Hypothalamus (tissue), 51 donors: ENCODE measurements at places on chromosomes 4 and X.

DNA sequence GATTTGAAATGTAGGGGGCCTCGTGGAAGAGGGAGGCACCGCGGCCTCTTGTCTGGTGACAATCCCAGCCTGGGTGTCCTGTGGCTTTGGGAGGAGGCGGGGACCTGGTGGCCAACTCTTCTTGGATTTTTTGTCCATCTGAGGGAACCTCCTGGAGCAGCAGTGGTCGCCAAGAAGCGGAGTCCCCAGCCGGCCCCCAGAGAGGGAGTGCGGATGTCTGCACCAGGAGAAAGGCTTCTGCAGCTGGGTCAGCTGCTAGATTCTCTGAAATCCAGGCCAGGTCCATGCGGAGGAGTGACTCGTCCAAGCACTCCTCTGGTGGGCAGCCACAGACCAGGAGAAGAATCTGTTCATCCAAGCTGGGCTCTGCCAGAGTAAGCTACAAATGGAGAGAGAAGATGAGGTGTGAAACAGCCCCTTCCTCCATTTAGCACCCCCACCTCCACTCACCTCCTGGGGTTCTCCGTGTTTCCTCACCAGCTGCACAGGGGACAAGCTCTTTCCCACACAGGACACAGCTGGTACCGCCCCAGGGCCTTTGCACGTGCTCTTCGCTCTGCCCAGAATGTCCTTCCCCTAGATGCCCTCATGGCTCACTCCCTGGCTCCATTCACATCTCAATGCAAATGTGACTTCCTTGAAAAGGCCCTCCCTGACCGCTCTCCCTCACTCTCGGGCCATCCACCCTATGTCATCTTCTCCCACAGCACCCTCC is 27.6 kb downstream of the C4orf50 start:
- no peak for DNase-seq

DNA sequence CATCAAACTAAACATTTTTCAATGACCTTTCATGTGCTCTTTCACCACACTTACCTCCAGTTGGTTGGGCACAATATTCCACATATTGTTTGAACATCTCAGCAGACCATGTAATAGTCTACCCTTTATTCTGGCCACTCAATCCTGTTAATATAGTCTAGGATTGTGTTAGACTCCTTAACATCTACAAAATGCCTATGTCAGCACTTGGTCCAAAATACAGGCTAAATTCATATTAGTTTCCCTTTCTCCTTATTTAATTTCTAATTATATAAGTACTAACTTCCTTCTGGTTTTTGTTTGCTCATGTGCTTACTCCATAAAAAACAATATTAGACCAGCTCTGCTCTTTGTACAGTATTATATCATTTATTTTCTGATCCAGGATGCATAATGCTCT is 21.1 kb downstream of the MEPE start:
- no peak for DNase-seq

DNA sequence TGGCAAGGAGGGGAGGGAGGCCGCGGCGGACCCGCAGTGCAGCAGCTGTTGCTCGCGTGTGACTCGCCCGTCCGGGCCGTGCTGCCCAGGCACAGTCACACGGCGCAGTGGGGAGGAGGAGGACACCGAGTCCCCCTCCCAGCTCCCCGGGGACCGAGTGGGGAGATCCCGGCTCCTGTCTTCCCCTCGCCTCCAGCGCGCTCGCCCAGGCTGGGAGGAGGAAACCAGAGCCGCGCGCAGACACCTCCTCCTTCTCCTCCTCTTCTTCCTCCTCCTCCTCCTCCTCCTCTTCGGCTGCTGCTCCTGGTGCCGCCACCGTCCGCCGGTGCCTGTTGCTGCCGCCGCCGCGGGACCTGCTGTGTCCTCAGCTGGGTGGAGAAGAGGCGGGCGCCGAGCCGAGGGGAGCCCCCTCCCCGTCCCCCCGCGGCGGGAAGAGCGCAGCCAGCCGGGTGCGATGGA is at the start of gene TBC1D1:
TBC1D1 (plus strand) TSS at position 284 of the 459 bp plus-strand sequence. CDS start 11,012 bp downstream, outside the sequence.
- peak; percentile 29 for DNase-seq

DNA sequence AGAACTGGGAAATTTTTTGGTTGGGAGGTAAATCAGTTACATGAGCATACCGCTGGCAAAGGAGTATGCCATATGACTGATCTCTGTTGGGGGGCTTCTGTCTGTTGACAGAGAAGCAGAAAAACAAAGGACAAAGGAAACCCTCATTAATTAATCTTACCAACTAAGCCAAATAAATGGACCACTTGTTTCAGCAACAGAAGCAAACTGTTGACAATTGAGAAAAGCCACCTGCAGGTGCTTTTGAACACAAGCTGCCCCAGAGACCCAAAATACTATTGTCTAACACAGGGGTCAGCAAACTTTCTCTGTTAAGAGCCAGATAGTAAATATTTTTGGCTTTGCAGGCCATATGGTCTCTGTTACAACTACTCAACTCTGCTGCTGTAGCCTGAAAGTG is 7.0 kb upstream of the FRYL start:
- DNase-seq = no peak

DNA sequence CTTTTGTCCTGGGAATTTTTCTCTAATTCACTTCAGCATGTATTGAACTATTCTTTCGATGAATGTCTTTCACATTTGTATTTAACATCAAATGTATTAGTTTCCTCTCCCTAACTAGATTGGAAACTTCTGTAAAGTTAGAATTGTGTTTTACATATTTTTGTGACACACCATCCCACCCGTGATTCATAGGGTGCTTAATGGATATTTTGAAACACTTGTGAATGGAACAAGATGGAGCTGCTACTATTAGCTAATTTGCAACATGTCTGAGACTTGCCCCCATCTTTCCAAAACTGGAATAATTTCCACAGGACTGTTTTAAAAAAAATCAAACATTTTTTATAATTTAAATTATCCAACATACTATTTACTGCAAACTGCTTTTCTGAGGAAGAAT is 30.2 kb upstream of the GNPDA2 start:
- DNase-seq = no peak

- DNase-seq = no peak
These were observed 14.6 kb upstream of the DCAF8L2 start for GRCh38 chrX:27575565-27575964.

DNA sequence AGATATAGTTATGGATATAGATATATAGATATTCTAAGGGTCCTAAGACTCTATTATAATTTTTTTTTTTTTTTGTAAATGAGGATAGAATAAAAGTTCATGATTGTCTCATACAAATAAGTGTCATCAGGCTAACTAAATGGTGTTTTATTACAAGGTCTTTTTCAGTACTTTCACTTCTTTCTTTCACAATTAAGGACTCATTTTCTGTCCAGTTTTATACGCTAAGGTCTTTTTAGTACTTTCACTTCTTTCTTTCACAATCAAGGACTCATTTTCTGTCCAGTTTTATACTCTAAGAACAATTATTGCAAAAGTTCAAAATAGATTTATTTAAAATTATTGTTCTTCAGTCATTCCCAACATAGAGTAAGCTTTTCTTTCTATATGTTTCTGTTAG is 32.7 kb downstream of the RUFY3 start:
- no peak for DNase-seq
